ENCODE measurements at places on chromosomes 3 and 15.
A peak's percentile ranks its signal among the peaks of the same experiment; 100 is the strongest.

DNA sequence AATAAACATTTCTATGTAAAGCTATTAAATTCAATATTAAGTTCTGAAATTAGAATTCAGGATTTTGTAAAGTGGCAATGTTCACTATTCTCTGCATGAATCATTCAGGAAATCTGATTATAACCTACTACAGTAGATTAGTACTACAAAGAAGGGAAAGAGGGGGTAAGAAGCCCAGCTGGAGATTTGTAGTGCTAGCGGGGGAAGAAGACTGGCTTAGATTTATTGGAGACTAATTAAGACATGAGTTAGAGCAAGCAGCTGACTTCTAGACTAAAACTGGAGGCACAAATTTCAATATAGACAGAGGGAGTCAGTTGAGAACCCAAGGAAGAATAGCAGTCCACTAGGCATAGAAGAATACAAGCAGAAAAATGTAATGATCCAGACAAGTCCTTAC, 55.8 kb upstream of the SETMAR start:
- DNase-seq = no peak

DNA sequence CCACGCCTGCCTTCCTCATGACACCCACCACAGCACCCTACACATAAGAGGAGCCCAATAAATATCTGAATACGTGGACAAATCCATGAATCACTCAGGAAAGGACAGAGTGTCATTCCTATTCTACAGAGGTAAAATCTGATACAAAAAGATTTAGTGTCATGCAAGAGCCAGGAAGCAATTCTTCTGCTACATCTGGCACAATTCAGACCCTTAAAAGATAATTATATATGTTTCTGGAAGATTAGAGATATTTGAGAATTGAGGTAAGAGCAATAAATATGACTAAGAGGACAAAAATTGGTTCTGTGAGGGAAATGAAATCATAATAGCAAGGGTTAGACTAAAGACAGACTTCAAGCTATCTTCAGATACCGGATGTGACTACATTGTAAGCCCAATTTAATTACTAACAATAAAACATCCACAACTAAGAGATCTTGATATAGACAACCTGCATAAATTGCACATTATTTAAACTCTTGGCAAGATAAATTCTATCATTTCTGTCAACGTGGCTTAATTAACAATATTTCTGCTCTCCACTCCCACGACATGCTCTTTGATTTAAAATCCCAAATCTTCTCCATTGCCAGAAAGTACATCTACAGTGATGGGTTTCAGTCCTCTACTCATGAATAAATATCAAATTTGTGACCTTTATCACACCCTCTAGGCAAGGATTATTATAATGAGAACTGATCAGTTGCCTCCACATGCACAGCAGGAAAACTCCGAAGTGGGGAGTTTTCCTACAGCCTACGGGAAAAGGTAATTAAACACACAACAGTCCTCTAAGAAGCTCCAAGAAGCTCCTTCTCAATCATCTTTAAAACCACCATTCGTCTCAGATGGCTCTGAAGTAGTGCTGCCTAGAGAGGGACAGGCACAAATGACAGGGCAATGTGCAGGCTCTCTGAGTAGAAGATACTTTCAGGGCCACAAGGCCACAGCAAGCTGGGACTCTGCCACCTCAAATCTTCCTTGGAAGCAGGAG, 32.6 kb downstream of the MB21D2 start:
- peak; percentile 45 for DNase-seq

GRCh38 chr3:14803981-14804834, 14.6 kb upstream of the FGD5 start:
- DNase-seq = peak; percentile 90

DNA sequence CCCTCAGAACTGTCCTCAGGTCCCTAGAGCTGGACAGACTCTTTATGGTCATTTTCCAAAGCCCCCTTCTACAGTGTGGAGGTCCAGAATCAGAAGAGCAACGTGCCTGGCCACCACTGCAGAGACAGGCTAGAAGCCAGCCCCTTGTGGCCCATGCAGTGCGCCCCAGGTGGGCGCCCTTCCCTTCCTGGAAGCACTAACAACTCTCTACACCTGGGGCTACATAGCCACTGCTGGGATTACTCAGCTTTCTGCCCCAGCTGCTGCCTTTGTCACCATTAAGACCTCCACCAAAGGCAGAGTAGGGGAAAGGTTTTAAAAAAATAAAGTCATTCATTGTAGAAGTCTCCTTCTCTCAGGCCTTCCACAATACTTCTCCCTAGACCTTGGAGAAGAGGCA, 2.3 kb downstream of the RASGRP1 start:
- DNase-seq = no peak

GRCh38 chr3:58497097-58497496, 5.2 kb downstream of the KCTD6 start:
- no peak for DNase-seq

DNA sequence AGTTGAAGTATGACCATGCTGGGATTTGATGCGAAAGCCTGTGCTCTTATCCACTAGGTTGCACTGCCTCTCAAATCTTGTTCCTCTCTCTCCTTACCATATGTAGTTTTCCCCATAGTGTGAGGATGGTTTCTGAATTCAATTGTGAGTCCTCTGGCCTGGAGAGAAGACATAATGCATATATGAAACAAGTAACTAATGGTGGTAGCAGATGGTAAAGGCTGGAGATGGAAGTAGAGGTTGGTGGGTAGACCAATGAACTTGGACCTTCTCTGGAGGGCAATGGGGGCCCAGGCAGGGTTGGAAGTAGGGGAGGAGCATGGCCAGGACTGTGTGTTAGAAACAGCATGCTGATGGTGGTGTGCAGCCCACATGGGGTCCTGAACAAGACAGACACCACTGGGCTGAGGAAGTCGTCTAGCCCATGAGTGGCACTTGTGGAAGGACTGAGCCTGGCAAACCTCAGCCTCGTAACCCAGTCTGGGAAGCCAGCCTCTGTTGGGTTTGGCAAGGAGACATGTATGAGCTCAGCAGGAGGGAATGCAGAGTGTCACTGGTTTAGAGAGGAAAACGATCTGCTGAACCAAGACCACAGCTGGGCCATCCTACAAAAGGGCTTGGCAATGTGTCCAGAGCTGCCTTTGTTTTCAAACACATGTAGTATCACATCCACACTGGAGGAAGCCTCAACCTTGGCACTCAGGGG, 18.5 kb upstream of the LMCD1 start:
- DNase-seq = peak; percentile 88

DNA sequence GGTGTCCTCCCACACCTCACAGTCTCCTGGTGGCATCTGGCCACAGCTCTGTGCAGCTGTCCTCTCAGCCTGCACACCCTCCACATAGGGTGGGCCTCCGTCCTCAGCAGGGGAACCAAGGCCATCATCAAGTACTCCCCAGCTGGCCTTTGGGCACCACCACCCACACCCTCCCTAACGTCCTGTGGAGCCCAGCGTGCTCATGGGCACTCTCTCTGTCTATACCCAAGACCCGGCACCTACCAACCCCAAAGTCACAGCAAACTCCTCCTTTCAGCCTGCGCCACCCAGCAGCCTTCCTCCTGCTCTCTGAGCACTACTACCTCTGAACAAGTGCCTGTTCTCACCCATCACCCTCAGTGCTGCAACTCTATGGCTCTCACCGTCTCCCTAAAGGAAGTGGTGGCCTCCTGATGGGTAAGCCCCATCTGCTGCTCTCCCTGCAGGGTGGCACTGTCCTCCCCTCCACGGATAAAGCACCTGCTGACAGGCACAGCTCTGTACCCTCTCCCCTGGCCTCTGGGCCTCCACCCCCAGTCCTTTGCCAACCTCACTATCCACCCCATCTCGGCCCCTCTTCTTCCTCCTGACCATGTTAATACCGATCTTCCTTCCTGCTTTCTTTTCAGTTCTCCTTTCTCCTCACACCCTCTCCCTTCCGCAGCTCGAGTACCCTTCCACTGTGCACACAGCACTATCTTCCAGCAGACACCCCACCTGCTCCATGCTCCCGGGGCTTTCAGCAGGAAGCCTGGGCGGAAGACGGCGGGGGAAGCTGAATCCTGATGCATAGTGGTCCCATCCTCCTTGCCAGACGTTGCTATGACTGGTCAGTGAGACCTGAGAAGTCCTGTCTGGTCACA, 31.5 kb downstream of the SLC41A3 start:
- no peak for DNase-seq

DNA sequence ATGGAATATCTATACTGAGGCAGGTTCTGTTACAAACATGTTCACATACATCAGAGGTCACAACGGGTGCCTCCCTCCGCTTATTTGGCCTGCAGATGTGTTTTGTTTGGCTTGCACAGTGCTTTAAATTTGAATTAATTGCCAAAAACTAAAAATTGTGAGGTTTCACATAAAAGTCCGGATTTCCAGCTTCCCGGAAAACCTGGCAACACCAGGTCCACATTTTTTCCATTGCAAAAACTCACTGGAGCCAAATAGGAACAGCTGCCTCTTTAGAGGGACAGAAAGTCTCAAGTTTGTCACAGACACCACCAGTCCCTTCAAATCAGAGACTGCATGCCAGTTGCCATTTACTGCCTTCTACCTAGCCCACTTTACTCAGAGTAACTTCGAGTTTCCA, 205.9 kb upstream of the MDFIC2 start:
- no peak for DNase-seq

DNA sequence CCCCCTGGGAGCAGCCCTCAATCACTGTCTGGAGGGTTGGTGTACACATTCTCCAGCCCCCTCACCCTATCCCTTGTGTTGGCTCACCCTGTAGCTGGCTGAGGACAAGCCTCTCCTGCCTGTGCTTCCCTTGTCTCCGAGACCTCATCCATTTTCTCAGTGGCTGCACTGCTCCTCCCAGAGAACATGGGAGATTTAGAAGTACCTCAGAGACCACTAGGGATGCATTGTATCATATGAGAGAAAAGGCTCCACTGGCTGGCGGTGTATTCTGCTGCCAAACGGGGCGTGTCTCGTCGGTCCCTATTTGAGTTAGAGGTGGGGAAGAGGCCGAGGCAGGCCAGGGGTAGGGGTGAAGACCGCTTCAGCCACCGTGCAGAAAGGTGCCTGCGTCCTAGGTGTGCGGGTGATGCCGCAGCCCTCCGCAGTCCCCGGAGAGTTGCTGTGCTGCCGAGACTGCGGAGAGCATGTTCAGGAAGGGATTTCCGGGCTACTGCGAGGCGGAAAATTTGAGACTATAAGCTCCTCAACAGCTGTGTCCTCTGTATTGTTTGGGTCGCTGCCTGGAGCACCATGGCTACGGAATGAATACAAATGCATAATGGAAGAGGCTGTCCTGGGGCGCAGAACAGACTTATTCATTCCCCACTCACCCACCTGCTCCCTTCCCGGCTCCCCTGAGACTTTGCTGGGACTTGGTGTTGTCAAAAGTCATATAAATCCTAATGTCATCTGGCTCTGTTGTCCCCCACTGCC, 43.8 kb downstream of the SPSB4 start:
- peak; percentile 52 for DNase-seq

GRCh38 chr15:75348034-75348561, 1.3 kb downstream of the NEIL1 start:
- no peak for DNase-seq

DNA sequence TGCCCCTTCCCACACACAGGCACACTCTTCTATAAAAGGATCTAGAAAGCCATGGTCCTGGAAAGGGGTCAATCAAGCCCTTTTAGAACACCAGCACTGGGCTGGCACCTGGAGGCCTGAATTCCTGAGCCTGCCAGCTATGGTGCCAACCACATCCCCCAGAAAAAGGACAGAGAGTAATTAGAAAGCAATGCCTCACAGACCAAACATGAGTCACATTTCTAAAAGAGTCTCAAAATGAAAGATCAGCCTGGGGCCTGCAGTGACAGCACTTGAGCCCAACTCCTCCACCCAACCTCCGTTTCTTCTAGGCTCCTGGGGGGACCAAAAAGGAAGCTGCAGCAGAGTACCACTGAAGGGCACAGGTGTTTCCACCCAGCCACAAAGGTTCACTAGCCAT, 14.1 kb downstream of the MYLK start:
- no peak for DNase-seq

DNA sequence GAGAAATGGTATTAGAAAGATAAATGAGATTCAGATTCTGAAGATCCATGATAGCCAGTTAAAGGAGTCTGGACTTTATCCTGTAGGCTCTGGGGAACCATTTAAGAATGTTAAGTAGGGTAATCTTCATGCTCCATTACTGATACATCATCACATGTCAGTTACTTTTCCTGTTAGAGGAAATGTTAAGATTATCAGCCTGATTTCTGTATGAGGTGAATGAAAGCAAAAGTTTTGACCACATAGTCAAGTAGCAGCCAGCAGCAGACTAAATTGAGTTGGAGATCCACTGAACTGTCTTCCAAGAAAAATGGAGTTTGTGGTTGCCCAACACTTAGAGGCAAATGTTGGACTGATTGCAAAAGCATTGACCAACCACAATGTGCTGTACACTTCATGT, 4.7 kb upstream of the COPB2 start:
- no peak for DNase-seq

GRCh38 chr3:188827576-188827975, 344.2 kb upstream of the TPRG1 start:
- DNase-seq = no peak

- DNase-seq = no peak
Measured at GRCh38 chr3:178325330-178325729, 210.9 kb upstream of the KCNMB2 start.

GRCh38 chr3:67030785-67031740, 33.0 kb downstream of the KBTBD8 start:
- no peak for DNase-seq

DNA sequence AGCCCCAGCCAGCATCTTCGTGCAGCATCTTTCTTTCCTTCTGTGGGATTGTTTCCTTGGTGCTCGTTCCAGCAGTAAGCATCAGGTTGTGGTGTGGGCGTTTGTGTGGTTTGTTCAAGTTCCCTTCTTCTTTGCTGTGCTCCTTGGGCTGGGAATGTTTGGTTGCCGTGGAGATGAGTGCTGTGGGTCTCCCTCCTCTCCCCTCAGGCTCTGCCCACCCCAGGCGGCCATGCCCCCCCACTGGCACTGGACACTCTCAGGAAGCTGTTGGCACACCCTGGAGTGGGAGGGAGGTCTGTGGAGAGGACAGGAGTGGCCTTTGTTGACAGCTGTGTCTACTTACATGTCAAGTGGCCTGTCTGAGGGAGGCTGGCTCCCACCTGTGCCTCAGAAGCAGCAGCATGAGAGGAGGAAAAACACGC, 46.5 kb upstream of the SACM1L start:
- no peak for DNase-seq

DNA sequence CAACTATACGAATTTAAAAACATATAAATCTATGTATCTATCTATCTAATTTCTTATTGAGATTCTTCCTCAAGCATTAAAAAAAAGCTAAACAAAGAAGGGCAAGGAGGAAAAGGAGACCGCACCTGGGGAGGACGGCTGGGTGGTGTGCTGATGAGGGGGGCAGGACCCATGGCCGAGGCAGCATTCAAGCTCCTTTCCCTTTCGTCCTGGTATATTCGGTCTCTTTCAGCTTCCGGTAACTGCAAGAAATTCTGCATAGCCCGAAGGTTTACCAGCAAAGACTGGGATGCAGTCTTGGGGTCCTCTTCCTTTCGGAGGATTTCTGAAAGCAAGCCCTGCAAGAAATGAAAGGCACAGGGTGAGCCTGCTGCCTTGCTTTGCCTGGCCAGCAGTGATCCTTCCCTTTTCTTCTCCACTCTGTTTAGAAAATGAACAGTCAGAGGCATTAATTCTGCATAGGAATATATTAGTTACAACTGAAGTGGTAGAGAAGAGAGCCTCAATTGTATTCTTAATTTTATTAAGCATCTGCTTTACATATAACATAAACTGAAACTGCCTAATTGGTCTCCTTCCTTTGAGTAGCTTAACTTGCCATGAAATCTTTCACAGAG, 38.8 kb downstream of the SATB1 start:
- DNase-seq = no peak

Measured in pulmonary artery endothelial cell (primary cell).